Stimulated activated CD8-positive, alpha-beta memory T cell treated with anti-CD3 and anti-CD28 coated beads, Interleukin-2, amount 100 ng/mL, for 48 hours (primary cell): ENCODE measurements at places on chromosomes 12 and 14.

DNA sequence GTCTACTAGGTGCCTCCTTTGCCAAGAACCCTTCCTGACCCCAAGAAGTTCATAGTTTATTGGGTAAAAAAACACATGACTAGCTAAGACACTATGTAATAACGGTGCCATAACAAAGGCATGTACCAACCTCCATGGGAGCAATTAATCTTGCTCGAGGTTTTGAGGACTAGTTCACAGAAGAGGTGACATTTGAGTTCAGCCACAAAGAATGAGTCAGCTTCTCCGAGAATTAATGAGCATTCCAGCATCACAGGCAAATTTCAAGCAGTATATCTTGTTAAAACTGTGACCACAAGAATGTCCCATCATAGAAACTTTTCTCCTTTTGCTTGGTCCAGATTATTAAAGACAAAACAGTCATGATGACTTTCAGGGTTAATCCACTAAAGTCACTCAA, 113.0 kb upstream of the RAP1B start:
- no peak for DNase-seq

GRCh38 chr14:99871771-99872170, 78.6 kb downstream of the EML1 start:
- no peak for DNase-seq

DNA sequence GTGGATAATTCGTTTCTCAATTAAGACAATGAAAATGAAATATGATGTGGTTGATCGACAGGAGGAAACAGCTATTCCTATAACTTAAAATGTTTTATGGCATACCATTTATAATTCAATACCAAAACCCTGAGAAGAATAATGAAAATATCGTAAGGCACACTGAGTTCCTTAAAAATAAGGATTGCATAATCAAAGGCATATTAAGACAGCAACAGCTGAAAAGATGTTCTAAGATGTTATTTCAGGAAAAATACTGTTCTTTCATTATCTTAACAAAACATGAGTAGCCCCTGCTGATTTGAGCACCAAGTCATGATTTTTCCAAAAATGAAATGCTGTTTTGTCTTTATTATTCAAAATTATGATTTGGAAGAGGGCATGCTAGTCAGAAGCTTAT, 189.4 kb upstream of the ALG10 start:
- no peak for DNase-seq

GRCh38 chr12:4780641-4781611, 60.7 kb downstream of the GALNT8 start:
- no peak for DNase-seq

DNA sequence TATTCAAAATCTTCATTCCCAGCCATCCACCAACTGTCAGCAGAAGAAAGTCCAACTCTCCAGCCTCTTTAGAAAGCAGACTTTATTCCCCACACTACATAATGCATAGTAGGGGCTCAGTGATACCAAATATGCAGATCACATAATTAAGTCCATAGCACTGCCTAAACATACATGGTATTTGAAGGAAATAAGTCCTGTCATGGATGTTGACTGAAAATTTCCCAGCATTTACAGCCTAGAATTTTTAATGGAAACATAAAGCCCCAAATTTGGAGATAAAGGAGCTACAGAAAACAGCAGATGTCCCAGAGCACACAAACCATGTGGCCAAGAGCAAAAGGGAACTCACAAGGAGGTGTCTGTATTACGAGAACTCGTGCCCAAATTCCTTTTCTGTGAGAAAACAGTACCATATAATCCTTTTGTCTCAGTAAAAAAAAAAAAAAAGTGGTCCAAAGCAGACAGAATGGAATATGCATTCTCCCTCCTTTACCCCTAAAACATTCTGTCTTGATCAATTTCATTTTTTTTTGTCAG, 920.5 kb downstream of the NRXN3 start:
- no peak for DNase-seq

DNA sequence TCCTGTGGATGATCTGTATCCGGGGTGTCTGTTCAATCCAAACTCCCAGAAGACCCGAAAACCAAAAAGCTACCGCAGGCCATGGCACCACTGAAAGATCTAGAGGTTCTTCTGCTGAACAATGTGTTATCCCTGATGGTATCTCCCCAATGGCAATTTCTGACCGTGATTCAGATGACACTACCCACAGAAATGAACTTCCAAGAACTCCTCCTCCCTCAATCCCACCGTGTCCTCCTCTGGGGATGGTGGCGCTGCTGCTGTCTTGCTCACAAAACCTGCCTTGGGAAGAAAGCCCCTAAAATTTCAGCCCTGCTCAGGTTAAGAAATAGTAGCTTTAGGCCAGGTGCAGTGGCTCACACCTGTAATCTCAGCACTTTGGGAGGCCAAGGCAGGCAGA, 7.8 kb downstream of the CRACR2A start:
- DNase-seq, result no peak

- DNase-seq, result no peak
Measured at GRCh38 chr12:19217446-19217845, 87.9 kb downstream of the PLEKHA5 start.

DNA sequence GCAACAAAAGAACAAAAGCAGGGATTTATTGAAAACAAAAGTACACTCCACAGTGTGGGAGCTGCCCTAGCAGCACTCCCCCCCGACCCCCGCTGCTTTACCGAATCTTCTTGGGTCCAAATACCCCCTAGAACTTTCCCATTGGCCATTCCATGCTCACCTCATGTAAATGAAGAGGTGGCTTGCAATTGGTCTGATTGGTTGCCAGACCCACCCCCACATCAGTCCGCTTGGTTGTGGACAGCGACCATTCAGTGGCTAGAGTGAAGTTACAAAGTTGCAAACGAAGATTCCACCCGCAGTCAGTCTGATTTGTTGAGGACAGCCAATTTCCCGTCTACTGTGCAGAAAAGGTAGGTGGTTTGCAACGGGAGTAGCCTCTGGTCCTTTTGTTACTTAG, 3.9 kb downstream of the STYX start:
- DNase-seq, result no peak

DNA sequence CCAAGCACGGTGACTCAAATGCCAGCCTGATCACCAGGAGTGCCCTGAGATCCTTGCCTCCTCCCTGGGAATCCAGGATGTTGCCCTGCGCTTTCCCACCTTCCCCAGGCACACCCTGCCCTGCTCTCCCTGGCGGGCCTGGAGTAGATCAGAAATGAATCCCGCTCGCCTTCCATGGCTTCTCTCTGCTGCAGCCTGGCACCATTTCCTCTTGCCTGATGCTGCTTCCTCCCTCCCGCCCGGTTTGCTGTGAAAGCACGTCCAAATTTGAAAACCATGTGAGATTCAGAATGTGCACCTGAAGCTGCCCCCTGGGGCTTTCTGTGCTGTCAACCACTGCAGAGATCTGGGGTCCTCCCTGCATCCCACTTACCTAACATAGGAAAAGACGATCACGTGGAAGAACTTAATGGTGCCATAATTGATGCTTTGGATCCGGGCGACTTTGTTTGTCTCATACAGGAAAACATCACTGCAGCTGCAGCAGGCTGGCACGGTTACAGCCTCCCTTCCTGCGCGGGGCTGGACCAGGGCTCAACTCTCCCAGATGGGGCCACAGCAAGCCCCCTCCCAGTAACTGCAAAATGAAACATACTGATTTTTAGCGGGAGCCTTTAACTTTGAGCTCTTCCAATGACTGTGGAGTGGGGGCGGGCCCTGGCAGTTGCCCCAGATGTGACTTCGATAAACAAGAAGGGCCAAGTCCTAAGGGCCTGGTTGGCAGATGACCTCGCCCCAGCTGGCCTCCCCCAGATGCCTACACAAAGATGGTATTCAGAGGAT, 24.9 kb upstream of the C12orf76 start:
- no peak for DNase-seq

GRCh38 chr14:81219210-81219758, 1.5 kb downstream of the GTF2A1 start:
- peak; percentile 66 for DNase-seq

DNA sequence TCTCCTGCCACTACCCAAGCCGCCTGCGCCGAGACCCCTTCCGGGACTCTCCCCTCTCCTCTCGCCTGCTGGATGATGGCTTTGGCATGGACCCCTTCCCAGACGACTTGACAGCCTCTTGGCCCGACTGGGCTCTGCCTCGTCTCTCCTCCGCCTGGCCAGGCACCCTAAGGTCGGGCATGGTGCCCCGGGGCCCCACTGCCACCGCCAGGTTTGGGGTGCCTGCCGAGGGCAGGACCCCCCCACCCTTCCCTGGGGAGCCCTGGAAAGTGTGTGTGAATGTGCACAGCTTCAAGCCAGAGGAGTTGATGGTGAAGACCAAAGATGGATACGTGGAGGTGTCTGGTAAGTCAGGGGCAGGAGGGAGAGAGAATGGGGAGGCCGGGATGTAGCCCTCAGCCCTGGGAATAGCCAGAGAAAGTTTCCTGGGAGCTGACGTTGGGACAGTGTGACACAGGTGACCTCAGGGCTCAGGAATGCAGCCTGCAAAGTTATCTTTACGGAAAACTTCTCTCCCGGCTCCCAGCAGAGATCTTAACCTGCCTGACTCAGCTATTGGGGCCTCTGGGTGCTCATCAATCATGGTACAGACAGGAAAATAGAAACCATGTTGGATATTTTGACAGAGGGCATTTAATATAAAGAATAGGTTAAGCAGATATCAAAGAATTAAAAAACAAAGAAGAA, 747 bp downstream of the HSPB8 start:
- no peak for DNase-seq
